ENCODE measurements at places on chromosomes 6 and 20.
A peak's percentile ranks its signal among the peaks of the same experiment; 100 is the strongest.

DNA sequence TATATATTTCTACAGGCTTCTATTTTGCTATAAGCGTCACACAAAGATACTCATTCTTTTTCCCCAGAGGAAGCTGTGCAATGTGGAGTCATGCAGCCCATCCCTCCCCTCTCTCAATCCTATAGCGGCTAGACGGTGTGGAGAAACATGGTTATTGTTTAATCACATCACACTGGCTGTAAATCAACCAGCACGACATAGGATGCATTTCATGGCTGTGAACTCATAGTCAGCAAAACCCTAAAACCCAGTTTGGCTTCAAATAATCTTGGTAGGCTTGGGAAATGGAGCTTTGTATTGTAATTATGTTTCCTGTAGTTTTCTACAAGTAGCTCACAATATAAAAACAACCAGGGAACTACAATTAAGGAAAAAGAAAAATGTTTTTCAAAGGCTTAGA, 16.8 kb downstream of the FOXC1 start:
- no peak for DNase-seq

- no peak for DNase-seq
These were observed 45.2 kb downstream of the OSTM1 start for GRCh38 chr6:108029226-108029921.

- no peak for DNase-seq
These were observed 5.7 kb downstream of the BCL2L1 start for GRCh38 chr20:31716818-31717477.

- DNase-seq, result no peak
These were observed 2.5 kb downstream of the OVOL2 start for GRCh38 chr20:18055261-18055660.

DNA sequence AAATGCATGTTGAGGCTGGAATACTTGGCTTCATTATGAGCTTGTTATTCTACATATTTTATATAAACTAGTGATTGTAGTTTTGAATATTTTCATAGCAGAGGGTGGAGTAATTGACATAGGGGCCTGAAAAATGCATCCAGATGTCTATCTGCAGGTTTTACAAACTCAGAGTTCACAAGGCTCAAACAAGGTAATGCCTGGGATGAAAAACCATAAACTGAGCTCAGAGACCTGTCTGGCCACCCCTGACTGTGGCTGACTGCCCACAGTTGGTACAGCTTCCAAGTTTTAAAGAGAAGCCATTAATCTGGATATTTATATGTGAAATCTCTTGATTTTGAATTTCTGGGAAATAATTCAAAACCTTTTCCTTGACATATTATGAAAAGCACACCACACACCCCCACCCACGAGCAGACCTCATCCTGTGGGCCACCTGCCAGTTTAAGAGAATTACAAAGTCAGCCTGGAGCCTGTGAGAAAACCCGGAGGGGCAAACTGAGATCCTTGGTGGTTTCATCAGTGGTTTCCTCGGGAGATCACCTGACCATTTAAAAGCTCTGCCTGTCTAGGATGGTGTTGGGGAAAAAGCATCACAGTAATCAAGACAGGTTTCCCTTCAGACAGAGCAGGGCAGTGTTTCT, 230.1 kb downstream of the SAMD5 start:
- no peak for DNase-seq

DNA sequence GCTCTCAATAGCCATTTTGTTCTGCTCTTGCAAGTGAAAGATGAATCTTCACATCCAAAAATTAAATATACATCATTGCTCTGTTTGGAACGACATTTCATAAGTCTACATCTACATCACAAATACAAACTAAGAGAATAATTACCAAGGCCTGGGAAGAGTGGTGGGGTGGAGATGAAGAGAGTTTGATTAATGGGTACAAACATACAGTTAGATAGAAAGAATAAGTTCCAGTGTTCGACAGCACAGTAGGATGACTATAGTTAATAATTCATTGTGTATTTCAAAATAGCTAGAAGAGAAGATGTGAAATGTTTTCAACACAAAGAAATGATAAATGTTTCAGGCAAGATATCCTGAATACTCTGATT, 38.0 kb upstream of the CAP2 start:
- DNase-seq, result no peak

GRCh38 chr6:85669735-85670194, 27.1 kb upstream of the SYNCRIP start:
- DNase-seq, result peak; percentile 69

DNA sequence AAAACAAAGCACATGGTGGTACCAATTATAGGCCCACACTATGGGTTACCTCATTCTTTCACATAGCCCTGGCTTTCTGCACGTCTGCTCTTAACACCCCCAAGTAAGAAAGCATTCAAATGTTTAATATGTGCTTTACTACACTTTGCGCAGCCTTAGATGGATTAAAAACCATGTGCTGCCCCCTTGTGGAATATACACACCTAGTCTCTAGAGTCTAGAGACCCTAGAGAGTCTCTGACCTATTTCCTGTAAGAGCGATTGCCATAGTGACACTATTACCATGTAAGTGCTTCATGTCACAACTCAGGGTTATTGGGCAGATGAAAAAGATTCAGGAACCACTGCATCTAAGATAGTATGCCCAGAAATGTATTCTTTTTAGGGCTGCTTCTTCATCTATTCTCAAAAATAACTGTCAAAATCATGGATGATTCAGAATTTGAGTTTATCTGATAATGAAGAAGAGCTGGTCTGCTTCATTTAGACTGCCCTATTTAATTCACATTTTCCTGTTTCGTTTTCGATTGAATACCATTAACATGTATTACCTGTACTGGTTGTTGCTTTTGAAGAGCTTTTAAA, 186.3 kb downstream of the ADGB start:
- peak; percentile 75 for DNase-seq

GRCh38 chr6:42616716-42617115, 52.9 kb downstream of the UBR2 start:
- no peak for DNase-seq

GRCh38 chr6:169794317-169795055, 43.1 kb downstream of the ERMARD start:
- no peak for DNase-seq

DNA sequence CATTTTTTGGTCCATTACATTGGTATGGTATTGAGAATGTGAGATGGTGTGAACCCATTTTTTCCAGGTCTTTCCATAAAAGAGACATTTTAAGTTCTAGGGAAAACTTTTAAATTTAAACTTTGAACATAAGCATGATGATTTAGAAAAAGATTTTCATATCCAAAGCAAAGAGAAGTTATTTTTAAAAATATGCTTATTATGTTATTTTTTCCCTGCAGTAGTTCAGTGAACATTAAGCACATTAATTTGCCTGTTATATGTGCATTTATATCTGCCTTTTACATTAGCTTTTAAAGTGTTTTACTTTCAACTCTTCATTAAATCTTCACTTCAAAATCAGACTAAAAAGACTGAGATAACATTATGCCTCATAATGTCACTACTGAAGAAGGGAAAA, 116.7 kb downstream of the AHI1 start:
- DNase-seq, result no peak

DNA sequence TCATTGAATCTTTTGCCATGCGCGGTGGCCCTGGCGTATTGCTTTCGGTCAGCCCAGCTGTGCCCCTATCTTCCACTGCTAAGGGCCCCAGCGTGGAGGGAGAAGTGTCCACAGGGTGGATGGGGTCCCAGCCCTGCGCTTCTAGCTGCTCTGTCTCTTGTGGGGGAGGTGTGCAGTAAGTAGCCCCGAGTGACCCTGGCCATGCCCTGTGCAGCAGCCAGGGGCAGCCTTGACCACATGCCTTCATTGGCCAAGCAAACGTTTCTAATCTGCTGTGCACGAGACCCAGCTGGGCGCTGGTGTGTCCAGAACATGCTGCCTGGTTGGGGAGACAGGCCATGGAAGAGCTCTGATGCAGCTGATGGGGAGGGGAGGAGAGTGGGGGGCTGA, 13.6 kb downstream of the TMEM181 start:
- no peak for DNase-seq

- DNase-seq, result peak; percentile 13
These were observed 905 bp downstream of the RARS2 start for GRCh38 chr6:87588756-87589407.

GRCh38 chr6:37946057-37946456, 126.5 kb downstream of the ZFAND3 start:
- no peak for DNase-seq

GRCh38 chr6:42440027-42440426, 11.7 kb downstream of the TRERF1 start:
- no peak for DNase-seq

- peak; percentile 62 for DNase-seq
These were observed 187.8 kb downstream of the SASH1 start for GRCh38 chr6:148530394-148530953.
